MV-4-11 (cell line): ENCODE measurements at places on chromosomes 5 and 9.

GRCh38 chr5:42719034-42719433, 37.6 kb upstream of the CCDC152 start:
- DNase-seq = no peak

GRCh38 chr9:93084471-93084881, 11.5 kb upstream of the CARD19 start:
- DNase-seq = no peak

GRCh38 chr9:131733541-131734061, 6.3 kb downstream of the RAPGEF1 start:
- peak; percentile 92 for DNase-seq

DNA sequence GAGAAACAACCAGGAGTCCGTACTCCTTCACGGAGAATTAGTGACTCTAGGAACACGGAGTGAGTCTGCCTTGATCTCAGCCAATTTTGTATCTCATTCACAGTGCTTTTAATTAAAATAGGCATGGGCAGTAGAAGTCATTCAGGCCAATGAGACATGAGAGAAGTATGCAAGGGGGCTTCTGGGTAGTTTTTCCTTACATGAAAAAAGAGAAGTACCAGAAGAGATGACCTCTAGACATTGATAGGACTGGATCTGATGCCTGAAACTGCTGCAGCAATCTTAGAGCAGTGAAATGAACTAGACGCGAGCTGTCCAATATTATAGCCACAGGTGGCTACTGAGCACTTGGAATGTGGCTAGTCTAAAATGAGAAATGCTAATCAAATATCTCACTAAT, 187.7 kb upstream of the TLE4 start:
- DNase-seq = no peak

- DNase-seq = no peak
Observed at GRCh38 chr9:109556061-109556460, 58.0 kb upstream of the PTPN3 start.

- DNase-seq = no peak
Observed at GRCh38 chr5:9455826-9456434, 89.9 kb downstream of the SEMA5A start.

DNA sequence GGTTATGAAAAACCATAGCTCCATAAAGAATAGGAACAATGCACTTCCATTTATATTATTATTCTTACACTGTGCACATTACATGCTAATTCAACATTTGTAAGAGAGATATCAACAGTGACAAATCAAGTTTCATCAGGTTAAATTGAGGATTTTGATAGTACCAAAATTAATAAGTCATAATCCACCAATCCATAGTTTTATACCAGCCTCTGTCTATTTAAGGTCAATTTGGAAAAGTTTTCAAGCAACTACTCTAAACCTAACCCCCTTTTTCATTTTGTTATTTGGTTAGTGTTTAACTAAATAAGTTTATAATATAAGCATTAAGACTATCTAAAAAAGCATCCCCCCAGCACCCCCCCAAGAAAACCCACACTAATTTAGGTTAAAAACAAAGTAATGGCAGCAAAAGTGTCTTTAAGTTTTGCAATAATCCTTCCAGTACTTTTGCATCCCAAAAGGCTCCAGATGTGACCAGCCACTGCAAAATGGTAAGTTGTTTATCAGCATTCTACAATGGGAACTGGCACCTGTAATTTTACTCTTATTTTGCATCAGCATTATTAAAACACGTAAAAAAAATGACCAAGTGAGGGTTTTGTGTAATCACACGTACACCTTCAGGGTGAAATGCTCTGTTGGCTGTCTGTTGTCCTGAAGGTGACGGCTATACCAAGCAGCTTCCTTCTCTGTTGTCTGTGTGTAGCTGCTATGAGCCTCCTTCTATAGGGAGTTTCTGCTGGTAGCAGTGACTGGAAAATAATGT, 36.8 kb upstream of the SSBP2 start:
- DNase-seq = peak; percentile 48

GRCh38 chr9:115637661-115638060, 515.9 kb upstream of the PAPPA start:
- DNase-seq = no peak
